ENCODE measurements at places on chromosomes 3 and 15. TPM values are rescaled to one million over a fixed set of nuclear protein-coding genes. Genes with fewer than 3 reads are reported as not detected.

GRCh38 chr3:173709026-173709425, 311.5 kb downstream of the NLGN1 start:
- no peak for DNase-seq

DNA sequence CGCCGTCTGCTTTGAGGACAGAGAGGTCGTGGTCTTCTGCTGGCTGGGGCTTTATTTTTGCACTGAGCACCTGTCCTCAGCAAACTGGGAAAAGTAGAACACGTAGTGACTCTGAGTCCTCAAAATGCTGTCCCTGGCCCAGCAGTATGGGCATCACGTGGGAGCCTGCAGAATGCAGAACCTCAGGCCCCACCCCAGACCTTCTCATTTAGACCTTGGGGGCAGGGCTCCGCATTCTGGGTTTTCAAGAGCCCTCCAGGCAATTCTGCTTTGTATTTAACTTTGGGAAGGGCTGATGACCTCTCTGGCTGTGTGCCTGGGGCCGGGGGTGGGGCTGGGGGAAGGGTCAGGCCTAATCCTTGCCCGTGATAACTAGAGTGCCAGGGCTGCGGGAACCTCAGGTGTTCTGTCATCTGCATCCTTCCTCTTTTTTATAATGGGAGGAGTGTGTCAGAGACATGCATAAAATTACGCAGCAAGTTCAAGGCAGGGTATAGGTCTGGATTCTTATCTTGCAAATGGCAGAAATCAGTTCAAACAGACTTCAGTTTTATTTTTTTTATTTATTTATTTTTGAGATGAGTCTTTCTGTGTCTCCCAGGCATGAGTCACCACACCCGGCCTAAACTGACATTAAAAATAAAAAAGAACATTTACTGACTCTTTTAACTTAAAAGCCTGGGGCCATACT, 11.1 kb downstream of the SLC6A6 start:
- no peak for DNase-seq

GRCh38 chr3:48631516-48632448, 3.5 kb downstream of the SLC26A6 start:
- DNase-seq = no peak

- DNase-seq = no peak
These were observed 292.2 kb downstream of the PYDC2 start for GRCh38 chr3:191753196-191753595.

- no peak for DNase-seq
These were observed 99.3 kb downstream of the ABHD5 start for GRCh38 chr3:43790060-43790459.

DNA sequence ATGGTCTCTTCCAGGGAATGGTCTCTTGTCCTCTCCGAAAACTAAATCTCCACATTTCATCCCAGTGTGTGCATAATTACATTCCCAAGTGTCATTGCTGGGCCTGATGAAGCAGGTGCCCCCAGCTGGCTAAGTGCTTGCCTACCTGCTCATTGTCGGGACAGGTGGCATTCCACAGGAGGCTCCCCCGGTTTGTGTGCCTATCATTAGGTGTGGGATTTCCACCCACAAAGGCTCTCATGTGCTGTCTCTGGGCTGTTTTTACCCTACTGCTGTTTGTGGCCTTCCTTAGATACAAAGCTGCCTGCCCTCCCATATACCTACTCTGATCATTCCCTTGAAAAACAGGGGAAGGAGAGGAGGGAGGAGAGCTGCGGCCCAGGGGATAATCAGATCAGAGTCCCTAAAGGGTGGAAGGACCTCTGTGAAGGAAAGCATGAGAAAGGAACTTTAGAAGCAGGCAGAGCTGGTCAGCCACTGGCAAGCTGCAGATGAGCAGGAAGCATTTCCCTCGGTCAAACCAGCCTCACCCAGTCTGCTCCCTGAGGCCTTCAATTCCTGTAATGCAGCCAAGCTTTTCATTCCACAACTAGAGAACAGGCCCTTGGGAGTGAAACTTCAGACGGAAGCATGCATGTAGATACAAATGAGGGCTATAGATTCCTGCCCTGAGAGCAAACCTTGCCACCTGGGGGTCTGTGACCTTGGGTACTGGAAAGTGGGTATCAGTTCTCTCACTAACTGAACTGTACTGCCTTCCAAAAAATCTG, 60.7 kb upstream of the HEG1 start:
- no peak for DNase-seq

DNA sequence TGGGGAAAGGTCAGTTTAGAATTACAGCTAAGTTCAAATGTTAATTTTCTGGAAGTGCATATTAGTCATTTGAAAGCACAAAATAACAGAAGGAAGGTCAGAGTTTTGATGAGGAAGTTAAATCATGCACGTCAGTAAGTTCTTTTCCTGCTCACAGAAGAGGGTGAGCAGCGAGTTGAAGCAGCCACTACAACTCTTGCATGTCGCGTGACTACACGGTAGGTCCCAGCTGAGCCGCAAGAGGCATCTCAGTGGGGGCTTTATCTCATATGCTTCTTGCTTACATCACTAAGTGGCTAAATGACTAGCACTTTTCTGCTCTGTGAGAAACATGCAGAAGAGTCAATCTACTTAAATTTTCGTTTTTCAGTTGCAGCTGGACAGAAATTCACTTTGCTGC, 21.3 kb upstream of the SEC62 start:
- DNase-seq = no peak

DNA sequence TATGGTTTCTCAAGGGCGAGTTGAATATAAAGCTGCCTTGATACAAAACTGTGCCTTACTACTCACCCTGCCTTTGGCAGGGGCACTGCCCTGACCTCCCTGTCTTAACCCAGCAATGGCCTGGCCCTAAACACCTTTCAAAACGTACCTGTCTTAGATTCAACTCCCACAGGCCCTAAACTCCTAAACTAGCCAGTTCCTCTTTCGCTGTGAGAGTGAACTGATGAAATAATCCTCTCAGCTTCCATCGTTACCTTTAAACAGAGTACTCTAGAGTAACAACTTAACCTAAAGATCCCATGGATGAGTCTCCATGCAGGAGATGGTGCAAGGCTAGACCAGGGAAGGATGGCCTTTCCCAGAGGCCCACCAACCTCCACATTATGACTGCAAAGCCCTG, 133.0 kb upstream of the THBS1 start:
- DNase-seq = no peak

DNA sequence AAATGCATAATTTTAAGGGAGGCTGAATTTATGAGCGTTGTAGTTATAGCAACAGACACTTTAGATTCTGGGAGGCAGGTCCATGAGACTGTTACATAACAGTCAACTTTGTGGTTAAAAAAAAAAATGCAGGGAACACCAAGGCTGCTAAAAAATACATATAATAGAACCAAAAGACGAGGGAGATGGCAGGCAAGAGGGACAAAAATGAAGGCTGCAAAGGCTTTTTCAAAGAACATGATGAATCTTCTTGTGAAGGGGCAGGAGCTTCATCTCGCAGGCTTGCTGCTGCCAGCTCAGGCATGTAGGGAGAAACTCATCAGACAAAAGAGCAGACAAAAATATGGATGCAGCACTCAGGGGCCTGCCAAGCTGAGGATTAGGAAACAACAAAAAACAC, 243.9 kb downstream of the SHQ1 start:
- DNase-seq = no peak

- DNase-seq = no peak
These were observed 23.9 kb downstream of the CHDH start for GRCh38 chr3:53822331-53822741.

- DNase-seq = no peak
These were observed 15.2 kb downstream of the SPPL2A start for GRCh38 chr15:50750227-50750705.

DNA sequence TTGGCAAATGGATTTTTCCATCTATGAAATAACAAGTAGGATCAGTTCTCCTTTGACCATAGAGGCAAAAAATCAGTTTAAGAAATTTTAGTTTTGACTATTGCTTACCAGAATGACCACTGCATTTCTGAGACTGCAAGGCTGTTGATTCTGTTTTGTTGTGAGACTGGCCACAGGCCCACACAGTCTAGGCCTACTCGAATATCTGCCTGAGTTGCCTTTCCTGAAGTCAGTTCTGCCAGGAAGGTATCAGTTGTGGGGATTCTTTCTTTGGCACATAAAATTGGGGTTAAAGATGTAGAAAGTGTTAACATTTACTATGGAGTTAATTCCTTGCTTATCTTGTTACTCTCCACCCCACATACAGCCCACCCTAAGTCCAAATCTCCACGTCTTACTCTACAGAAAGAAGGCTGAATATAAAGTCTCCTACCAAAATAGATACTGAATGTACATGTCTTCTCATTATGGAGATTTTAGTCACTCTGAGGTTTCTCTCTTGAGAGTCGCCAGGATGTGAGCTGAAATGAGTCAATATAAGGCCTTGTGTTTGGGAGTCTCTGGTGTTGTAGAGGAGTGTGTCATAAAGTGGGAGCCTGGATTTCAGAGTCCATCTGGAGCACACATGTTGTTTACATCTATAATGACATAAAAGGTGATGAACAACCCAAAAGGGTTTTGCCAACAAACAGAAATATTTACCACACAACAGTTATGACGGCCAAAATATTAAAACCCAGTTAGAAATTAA, 45.0 kb upstream of the WWTR1 start:
- no peak for DNase-seq

The ITPR1 gene
- polyA plus RNA-seq = 58.6 TPM

The RASGRF1 gene
- polyA plus RNA-seq = 0.38 TPM

The GOLGA8R gene
- polyA plus RNA-seq = 3.6 TPM

The TRH gene
- 0.23 TPM for polyA plus RNA-seq

The ATP2B2 gene
- polyA plus RNA-seq = 0.61 TPM

The SHF gene
- 17.4 TPM for polyA plus RNA-seq

All from left renal cortex interstitium (tissue), 4 donors.